Smooth muscle cell of trachea (primary cell): ENCODE measurements at places on chromosomes 5 and 9. TPM values are rescaled to one million over a fixed set of nuclear protein-coding genes. Genes with fewer than 3 reads are reported as not detected.

Gene SPINK13
- total RNA-seq: not detected in 2 replicates

Gene RRAGA
- total RNA-seq: 65.5 and 72.4 TPM in 2 replicates

Gene ADAMTS12
- 8.9 and 12.1 TPM in 2 replicates for total RNA-seq

Gene CDC20B
- total RNA-seq: under 0.01 TPM in 1 of 2 replicates, not detected in the other

Gene STPG3
- 0.66 TPM in 1 of 2 replicates, not detected in the other for total RNA-seq

Gene OR1J2
- not detected in 2 replicates for total RNA-seq

Gene IL13
- not detected in 2 replicates for total RNA-seq

Gene GAPVD1
- 51.3 and 59.8 TPM in 2 replicates for total RNA-seq

Gene ZCCHC7
- 22.3 and 23.7 TPM in 2 replicates for total RNA-seq

Gene POC5
- 7.3 and 19.6 TPM in 2 replicates for total RNA-seq

Gene CKMT2
- 3.5 and 11.2 TPM in 2 replicates for total RNA-seq

Gene ZCCHC10
- total RNA-seq: 11.9 and 17.0 TPM in 2 replicates

Gene SPINK7
- total RNA-seq: not detected in 2 replicates

Gene FAM81B
- not detected in 2 replicates for total RNA-seq

Gene FAM221B
- not detected in 2 replicates for total RNA-seq

Gene C5orf46
- 0.58 TPM in 1 of 2 replicates, not detected in the other for total RNA-seq

Gene MPDZ
- 36.1 and 38.0 TPM in 2 replicates for total RNA-seq

Gene FOXD4L6
- total RNA-seq: not detected in 2 replicates

Gene ORM2
- not detected in 2 replicates for total RNA-seq

Gene INSL4
- total RNA-seq: not detected in 2 replicates

Gene OR1Q1
- total RNA-seq: not detected in 2 replicates

Gene ADAMTS13
- 2.2 and 6.0 TPM in 2 replicates for total RNA-seq
